Camera-type eye (tissue), 1 donor: ENCODE measurements at places on chromosomes 12 and 14. TPM values are rescaled to one million over a fixed set of nuclear protein-coding genes. Genes with fewer than 3 reads are reported as not detected.

SPTLC2 gene
- 51.1 TPM for total RNA-seq

TAS2R13 gene
- 12.4 TPM for total RNA-seq

SGPP1 gene
- total RNA-seq: 27.2 TPM

HEBP1 gene
- 20.7 TPM for total RNA-seq

AMN gene
- 0.33 TPM for total RNA-seq

LRRC10 gene
- not detected for total RNA-seq

CLEC4C gene
- total RNA-seq: not detected

MCRS1 gene
- 53.1 TPM for total RNA-seq

LRRK2 gene
- 19.8 TPM for total RNA-seq

ACOT6 gene
- not detected for total RNA-seq

PLBD1 gene
- 13.8 TPM for total RNA-seq

SLC25A29 gene
- total RNA-seq: 81.7 TPM

TOMM20L gene
- not detected for total RNA-seq

RSRC2 gene
- 138 TPM for total RNA-seq

CNOT2 gene
- total RNA-seq: 463 TPM

GEMIN2 gene
- 35.5 TPM for total RNA-seq

TMTC2 gene
- total RNA-seq: 121 TPM

AKT1 gene
- total RNA-seq: 122 TPM
